ENCODE measurements at places on chromosomes 13 and 19. TPM values are rescaled to one million over a fixed set of nuclear protein-coding genes. Genes with fewer than 3 reads are reported as not detected.

Gene FCGBP
- total RNA-seq: 77.3 TPM

Gene ZNF726
- total RNA-seq: 9.4 TPM

Gene C2CD4C
- 2.6 TPM for total RNA-seq

- no peak for DNase-seq
Observed at GRCh38 chr19:3448616-3449334, 31.6 kb downstream of the SMIM24 start.

DNA sequence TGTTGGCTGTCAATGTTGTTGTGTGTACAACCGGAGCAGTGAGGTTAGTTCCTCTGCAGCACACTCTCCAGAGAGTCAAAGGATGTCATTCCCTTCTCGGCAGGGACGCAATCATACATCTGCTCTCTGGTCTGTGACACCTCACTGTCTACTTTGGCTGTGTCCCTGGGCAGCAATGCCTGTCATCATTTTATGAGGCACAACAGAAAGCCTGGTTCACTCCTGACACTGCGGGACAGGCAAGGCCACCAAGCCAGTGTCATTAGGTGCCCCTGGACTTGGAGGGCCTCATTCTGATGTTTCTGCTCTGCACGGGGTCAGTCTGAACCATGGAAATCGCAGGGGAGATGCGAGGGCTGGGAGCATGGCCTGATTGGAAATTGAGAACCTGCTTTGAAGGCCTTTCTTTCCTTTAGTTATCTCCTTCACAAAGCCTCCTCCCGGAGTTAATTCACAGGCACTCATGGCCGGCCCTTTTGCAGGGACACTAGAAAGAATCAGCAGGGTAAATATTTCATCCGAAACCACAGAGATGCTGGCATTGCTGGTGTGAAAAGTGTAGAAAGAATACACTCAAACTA, 284.4 kb downstream of the ZNF536 start:
- DNase-seq: no peak

GRCh38 chr13:71522941-71523526, 344.0 kb downstream of the DACH1 start:
- DNase-seq: no peak

- no peak for DNase-seq
Observed at GRCh38 chr19:44552324-44552723, 22.8 kb upstream of the CEACAM20 start.

DNA sequence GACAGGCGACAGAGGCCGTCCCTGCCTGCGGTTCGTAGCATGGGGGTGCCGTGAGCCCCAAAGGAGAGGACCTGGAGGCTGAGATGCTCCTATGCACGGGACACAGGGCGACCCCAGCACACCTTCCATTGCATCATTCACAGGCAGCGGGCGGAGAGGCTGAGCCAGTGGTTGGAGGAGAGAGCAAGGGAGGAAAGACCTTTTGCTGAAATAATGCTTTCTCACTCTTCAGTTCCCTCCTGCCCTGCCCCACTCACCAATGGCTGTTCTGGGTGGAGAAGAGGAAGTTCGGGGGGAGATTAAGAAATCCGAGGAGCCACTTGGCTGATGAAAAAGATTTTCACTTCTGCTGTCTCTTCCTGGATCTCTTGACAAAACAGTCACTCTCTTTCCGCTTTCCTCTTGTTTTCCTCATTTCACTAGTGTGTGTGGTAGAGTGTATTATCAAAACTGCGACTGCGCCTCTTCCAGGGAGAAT, at the start of gene NLRP12:
Gene NLRP12, minus strand, starts transcription at position 181 of the 478 bp plus-strand sequence. Its CDS starts 140 bp downstream, at position 41.
- no peak for DNase-seq

- DNase-seq: no peak
Observed at GRCh38 chr13:42401376-42401775, 129.4 kb downstream of the AKAP11 start.
